DMS 273 treated with DMSO at 0.1 percent for 48 hours (cell line): ENCODE measurements at places on chromosomes 7 and 10.

GRCh38 chr10:69337296-69338132, 59.2 kb downstream of the HK1 start:
- peak; percentile 54 for DNase-seq

DNA sequence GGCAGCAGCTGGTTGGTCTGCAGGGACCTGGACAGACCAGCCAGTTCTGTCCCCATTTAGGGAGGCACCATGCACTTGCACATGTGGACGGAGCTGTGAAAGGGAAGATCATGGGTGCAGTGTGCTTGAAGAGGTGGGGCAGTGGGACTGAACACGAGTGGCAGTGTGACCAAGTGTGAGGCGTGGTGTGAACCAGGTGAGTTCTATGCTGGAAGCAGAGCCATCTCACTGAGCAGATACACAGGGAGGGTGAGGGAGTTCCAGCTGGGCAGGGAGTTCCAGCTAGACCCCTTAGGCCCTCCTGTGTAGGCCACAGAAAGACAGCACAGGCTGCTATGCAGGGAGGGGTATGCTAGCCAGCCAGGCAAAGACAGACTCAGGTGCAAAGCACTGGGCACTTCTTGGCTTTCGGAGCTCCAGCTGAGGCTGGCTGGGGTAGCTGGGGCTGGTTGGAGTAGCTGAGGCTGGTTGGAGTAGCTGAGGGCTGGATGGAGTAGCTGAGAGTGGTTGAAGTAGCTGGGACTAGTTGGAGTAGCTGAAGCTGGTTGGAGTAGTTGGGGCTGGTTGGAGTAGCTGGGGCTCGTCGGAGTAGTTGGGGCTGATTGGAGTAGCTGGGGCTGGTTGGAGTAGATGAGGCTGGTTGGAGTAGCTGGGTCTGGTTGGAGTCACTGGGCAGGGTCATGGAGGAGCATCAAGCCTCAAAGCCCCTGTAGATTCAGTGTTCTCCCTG, 90.9 kb downstream of the HIP1 start:
- DNase-seq = no peak

- no peak for DNase-seq
Measured at GRCh38 chr7:40303996-40304395, 169.2 kb downstream of the SUGCT start.

DNA sequence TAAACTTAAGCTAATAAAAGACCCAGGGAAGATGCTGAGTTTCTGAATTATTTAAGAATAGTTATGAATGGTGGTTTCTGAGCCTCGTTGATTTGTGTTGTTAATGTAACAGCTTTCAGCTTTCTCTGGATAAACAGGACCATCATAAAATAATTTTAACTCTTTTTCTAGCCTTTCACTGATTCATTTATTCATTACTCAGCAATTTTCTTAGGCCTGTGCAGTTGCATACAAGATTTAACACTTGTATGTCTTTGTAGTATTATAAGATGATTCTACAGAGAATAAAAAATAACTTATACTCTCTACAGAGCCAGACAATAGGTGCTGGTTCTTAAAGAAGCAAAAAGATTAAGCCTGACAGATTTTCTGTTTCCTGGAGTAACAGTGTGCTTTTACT, 29.3 kb downstream of the TMEM196 start:
- DNase-seq = no peak

DNA sequence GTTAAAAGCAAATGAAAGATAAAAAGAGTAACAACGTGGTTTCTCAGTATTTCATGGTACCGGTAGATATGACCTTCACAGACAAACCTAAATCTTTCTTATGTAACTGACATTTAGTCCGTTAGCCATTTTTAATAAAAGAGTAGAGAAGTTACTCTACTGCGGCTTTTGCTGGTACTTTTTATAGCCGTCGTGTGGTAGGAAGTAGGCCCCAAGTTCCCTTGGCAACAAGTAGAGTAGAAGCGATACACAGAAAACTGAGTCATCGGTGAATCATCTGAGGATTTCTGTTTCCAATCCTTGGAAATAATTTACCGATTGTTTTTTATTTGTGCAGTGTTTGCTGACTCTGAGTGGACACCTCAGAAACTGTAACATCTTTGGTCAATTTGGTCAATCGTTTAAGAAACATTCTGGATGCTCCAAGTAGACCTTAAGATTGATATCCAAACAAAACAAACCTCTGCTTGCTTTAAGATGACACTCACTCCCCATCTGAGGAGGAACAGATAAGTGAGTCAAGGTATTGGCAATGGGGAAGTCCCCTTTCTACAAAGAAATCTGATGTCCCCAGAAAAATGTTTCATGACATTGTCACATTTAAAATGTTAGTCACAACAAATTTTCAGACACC, 63.9 kb upstream of the AHR start:
- DNase-seq = no peak

GRCh38 chr7:89123871-89124270, 328.3 kb upstream of the TEX47 start:
- DNase-seq = no peak

DNA sequence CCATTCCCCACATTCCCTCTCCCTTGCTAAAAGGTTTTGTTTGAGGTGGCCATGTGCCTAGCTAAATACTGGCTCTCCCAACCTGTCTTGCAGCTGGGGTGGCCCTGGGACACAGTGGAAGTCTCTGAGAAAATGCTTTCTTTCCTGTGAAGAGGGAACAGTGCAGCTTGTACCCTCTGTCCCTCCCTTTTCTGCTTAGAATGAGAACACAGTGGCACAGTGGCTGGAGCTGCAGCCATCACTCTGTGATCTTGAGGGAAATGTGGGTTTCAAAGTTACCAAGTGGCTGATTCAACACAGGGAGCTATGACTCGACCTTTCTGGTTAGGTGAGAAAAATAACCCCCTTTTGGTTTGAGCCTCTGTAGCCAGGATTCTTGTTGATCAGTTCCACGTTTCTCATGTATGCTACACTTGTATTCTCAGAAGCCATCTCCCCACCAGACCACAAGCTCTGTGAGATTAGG, 62.7 kb upstream of the CARD11 start:
- no peak for DNase-seq

DNA sequence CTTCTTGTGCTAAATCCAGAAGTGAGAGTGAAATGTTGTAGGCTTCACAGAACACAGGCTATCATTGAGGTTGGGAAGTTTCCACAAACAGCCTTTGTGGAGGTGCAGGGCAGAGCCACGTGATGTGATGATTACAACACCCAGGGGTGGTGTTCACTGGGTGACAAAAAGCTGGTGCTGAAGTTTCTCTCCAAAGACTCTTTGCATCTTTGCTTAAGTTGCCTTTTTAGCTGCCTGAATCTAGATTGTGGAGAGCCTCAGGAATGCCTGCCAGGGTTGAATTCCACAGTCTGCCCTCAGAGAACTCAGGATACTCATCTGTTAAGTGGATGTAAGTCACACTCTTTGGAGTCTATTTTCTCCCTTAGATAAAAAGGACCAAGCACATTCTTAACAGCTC, 56.3 kb downstream of the PLXNA4 start:
- no peak for DNase-seq

GRCh38 chr10:82071231-82071630, 196.2 kb downstream of the NRG3 start:
- DNase-seq = no peak

- DNase-seq = no peak
Measured at GRCh38 chr7:41900532-41900931, 197.6 kb upstream of the INHBA start.

DNA sequence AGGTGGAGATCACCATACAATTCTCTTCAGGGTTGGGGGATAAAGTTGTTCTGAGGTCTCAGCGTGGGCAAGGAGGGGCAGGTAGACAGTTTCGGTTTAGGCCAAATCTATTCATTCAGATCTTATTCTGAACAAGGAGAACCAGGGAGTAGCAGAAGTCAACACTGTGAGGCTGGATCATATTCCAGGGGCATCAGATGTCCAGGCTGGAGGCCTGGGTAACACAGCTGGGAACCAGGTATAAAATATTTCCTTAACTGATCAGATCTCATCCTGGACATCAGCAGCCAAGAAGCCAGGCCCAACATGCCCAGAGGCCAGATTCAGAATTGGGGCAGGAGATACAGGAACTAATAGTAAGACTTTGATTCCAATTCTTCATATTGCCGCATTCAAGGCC, 19.2 kb upstream of the FLNC start:
- DNase-seq = no peak

- DNase-seq = no peak
Measured at GRCh38 chr7:106193661-106194060, 81.5 kb upstream of the SYPL1 start.

- DNase-seq = no peak
Measured at GRCh38 chr10:71265201-71265575, 52.8 kb downstream of the UNC5B start.

- DNase-seq = no peak
Measured at GRCh38 chr7:151570366-151570915, 50.7 kb upstream of the RHEB start.

- DNase-seq = no peak
Measured at GRCh38 chr10:22810643-22811465, 96.5 kb upstream of the PIP4K2A start.

DNA sequence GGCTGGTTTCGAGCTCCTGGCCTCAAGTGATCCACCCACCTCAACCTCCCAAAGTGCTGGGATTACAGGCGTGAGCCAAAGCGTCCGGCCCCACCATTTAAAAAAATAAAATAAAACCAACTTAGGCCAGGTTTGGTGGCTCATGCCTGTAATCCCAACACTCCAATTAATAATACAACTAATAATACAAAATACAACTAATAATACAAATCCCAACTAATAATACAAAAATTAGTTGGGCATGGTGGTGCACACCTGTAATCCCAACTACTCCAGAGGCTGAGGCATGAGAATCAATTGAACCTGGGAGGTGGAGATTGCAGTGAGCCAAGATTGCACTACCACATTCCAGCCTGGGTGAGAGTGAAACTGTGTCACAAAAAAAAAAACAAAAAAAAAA, 27.6 kb downstream of the CEP41 start:
- DNase-seq = no peak

GRCh38 chr7:29105752-29106668, 40.3 kb downstream of the CPVL start:
- peak; percentile 52 for DNase-seq

DNA sequence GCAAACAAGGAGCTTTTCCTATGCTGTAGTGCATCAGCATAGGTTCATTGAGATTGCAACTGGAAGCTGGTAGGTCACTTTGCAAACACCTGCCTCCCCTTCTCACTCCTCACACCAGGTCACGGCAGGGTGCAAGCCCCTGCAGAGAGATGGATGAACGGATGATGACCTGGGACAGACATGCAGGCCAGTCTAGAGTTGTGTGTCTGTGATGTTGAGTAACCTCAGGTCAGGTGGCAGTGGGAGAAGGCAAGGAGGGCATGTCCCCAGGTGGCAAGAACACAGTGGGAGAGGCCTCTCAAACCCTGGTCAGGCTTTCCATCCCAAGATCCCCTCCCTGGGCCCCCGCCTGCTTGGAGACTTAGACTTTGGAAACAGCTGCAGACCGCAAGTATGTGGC, 197.1 kb upstream of the LYZL2 start:
- no peak for DNase-seq
